ENCODE measurements at places on chromosomes 1 and 21. TPM values are rescaled to one million over a fixed set of nuclear protein-coding genes. Genes with fewer than 3 reads are reported as not detected.

LCA5L gene
- 0.73 TPM for polyA plus RNA-seq

PRAMEF8 gene
- not detected for polyA plus RNA-seq

CSMD2 gene
- polyA plus RNA-seq, result 4.7 TPM

TRIM33 gene
- polyA plus RNA-seq, result 48.8 TPM

ADORA1 gene
- polyA plus RNA-seq, result 1.5 TPM

TSSK3 gene
- polyA plus RNA-seq, result 0.54 TPM

NR5A2 gene
- 4.5 TPM for polyA plus RNA-seq

ZNF683 gene
- not detected for polyA plus RNA-seq

KIAA1614 gene
- 1.1 TPM for polyA plus RNA-seq

UBXN10 gene
- polyA plus RNA-seq, result 0.27 TPM

CCDC27 gene
- not detected for polyA plus RNA-seq

PIK3C2B gene
- 4.8 TPM for polyA plus RNA-seq

TSTD1 gene
- polyA plus RNA-seq, result 244 TPM

PLCH2 gene
- 0.07 TPM for polyA plus RNA-seq

UBASH3A gene
- polyA plus RNA-seq, result not detected

FAM151A gene
- polyA plus RNA-seq, result not detected

METTL13 gene
- 19.2 TPM for polyA plus RNA-seq

AMY2A gene
- polyA plus RNA-seq, result not detected

SAMSN1 gene
- 7.9 TPM for polyA plus RNA-seq

F3 gene
- polyA plus RNA-seq, result 6.9 TPM

C1orf210 gene
- 9.3 TPM for polyA plus RNA-seq

Data from GM23338 (cell line).